ENCODE measurements at places on chromosomes 3 and 15.

DNA sequence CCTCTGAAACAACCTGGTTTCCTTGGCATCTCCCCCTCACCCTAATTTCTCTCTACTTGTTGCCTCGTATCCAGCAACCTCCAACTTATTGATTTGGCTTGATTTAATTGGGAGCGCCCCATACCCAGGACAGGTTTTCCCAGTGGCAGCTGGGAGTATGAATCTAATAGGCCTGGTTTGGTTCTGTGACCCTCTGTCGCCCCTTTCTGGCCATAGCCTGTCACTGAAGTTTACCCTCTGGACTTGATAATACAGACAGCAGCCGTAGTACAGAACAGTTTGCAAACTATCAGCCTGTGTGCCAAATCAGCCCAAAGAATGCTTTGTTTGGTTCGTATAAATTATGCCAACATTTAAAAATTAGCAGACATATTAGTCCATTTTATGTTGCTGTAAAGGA, 525.1 kb upstream of the GOLIM4 start:
- no peak for DNase-seq

DNA sequence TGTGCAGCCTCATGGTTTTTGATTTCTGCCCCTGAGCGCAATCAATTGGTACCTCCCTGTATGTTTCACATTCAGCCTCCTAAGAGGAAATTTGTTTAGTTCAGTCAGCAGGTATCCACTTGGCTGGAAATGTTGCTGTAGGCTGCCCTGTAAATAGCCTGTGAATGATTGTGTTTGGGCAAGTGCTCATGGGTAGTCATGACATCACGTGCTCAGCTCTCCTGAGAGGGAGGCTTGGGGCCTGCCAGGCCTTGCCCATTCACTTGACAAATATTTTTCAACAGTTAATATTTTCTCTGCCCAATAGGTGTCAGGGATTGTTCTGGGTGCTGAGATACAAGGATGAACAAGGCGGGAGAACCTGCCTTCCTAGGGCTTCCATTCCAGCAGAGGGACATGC, 13.3 kb downstream of the HRH1 start:
- no peak for DNase-seq

- DNase-seq = no peak
These were observed 245.7 kb downstream of the XXYLT1 start for GRCh38 chr3:195025056-195025883.

GRCh38 chr3:71372241-71372768, 211.2 kb downstream of the FOXP1 start:
- no peak for DNase-seq

- DNase-seq = peak; percentile 76
These were observed 89.5 kb upstream of the CHD2 start for GRCh38 chr15:92810418-92811138.

- DNase-seq = peak; percentile 17
These were observed 83.1 kb downstream of the DNAJB8 start for GRCh38 chr3:128383316-128384235.

GRCh38 chr15:70342554-70343548, 245.1 kb upstream of the TLE3 start:
- DNase-seq = no peak

DNA sequence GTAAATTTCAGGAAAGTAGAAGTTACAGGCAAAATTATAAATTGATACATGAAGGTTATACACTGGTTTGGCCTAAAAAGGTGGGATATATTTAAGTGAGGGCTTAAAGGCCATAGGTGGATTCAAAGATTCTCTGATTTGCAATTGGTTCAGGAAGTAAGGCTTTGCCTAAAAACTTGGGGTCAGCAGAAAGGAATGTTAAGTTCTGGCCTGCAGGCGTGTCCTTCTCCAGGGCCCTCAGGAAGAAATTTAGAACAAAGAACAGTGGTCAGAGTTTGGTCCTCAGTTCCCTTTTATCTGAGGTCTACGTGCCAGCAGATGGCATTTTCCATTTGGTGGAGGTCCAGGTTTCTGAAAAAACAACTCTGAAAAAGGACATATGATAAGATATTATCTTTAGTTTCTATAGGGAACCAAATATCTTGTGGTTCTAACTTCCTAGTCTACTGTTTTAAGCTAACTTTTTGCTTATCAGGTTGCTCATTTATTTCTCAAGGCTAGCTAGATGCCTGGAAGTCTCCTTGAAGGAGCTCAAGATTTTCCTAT, 40.5 kb downstream of the SCN11A start:
- DNase-seq = no peak

- no peak for DNase-seq
These were observed 44.3 kb upstream of the B3GNT5 start for GRCh38 chr3:183208800-183209199.
